ENCODE measurements at places on chromosomes 11 and 22. TPM values are rescaled to one million over a fixed set of nuclear protein-coding genes. Genes with fewer than 3 reads are reported as not detected.

- no peak for DNase-seq
These were observed 8.0 kb downstream of the ARFGAP3 start for GRCh38 chr22:42848941-42849550.

- DNase-seq, result no peak
These were observed 38.7 kb downstream of the REXO2 start for GRCh38 chr11:114478001-114478410.

DNA sequence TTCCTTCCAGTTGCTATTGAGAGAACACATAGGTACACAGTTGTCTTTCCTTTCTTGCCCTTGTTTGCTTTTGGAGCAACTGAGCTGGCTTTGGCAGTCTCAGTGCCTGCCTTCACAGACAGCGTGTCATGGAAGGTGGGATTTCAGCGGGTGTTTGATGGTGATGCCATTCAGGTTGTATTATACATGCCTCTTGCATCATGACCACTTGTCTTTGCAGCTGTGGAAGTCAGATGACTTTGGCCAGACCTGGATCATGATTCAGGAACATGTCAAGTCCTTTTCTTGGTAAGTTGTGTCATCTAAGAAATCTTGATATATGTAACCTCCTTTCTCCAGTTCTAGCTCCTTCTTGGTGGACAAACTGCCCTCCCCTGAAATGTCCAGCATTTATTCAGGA, 37.1 kb upstream of the SORL1-AS1 start:
- DNase-seq, result peak; percentile 24

The VPS37C gene
- 14.2 TPM for total RNA-seq

DNA sequence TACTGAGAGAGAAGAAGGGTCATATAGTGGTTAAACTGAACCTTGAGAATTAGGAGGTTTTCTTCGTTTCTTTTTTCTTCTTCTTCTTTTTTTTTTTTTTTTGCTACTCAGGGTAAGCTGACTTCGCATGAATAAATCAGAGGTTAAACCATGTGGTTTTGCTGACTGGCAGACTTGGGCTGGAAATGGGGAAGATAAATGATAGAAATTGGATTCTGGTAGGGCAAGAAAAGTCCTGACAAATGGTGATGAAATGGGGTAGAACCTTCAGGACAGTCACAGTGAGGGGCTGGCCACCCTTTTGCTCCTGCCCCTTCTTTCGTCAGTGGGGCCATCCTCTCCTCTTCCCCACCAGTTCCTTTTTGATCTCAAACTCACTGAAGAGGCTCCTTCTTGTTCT, 1.6 kb upstream of the SWAP70 start:
- no peak for DNase-seq

DNA sequence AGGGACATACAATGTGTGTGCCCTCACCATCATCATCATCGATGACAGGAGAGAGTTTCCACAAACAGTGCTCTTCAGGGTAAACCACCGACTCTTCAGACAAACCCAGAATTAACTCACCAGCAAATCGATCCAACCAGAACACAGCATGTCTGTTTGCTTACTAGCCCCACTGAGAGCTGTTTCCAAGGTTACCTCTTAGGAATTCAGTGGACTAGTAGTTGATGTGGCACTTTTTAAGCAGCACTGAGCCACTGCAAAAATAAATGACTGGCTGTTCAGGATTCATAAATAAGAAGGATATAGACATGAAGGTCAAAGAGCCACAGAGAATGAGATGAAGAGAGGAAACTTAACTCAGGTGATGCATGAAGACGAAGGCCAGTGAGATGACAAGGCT, 83.1 kb downstream of the PARVA start:
- no peak for DNase-seq

GRCh38 chr11:34379539-34379938, 21.7 kb upstream of the ABTB2 start:
- no peak for DNase-seq

- DNase-seq, result peak; percentile 25
These were observed 111.8 kb downstream of the CTNND1 start for GRCh38 chr11:57873196-57873911.

DNA sequence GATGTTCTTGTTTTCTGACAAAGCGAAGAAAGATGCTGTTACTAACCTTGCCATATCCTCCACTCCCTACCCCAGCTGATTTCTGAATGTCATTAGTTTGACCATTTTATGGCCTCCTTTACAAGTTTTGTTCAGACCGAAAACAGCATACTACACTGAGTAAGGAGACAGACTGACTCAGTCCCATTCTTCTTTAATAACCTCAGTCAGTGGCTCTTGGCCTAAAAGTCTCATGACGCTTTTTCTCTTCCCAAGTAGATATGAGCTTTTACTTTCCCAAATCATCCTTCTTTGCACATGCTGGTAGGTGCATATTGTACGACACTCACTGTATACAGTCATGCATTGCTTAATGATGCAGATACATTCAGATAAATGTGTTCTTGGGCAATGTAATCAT, 8.0 kb upstream of the FIBIN start:
- no peak for DNase-seq
